ENCODE measurements at places on chromosomes 16 and 17.

- DNase-seq = no peak
Measured at GRCh38 chr16:58639836-58640235, 10.2 kb upstream of the CNOT1 start.

- DNase-seq = no peak
Measured at GRCh38 chr17:74935585-74936469, at the start of gene OTOP3. TSS of gene OTOP3 (plus strand) at chr17:74935898. CDS start at chr17:74935922, 24 bp downstream.

DNA sequence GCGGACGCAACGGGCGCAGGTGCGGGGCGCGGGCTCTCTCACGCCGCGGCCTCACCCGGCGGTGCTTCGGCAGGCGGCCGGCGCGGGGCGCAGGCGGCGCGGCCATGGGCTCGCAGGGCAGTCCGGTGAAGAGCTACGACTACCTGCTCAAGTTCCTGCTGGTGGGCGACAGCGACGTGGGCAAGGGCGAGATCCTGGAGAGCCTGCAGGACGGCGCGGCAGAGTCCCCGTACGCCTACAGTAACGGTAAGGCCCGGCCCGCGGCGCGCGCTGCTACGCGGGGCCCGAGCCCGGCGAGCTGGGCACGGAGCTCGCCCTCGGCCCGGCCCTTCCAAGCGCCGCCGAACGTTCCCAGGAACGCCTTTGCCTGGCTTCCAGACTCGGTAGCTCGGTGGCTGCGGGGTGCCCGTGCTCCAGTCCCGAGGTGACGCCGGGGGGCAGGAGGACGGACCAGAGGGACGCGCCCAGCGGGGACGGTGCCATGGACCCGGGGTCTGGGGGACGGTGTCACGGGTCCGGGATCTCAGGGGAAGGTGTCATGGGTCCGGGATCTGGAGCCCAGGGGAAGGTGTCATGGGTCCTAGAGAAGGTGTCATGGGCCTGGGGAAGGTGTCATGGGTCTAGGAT is 435 bp downstream of the RAB40C start:
- no peak for DNase-seq

- no peak for DNase-seq
Measured at GRCh38 chr17:77245162-77245926, 104.6 kb downstream of the SEC14L1 start.

GRCh38 chr17:77400445-77400870 is 259.7 kb downstream of the SEC14L1 start:
- DNase-seq = peak; percentile 67

- DNase-seq = no peak
Measured at GRCh38 chr17:60729854-60730253, 52.2 kb downstream of the BCAS3 start.

GRCh38 chr17:80108036-80108971 is 6.9 kb downstream of the GAA start:
- no peak for DNase-seq

DNA sequence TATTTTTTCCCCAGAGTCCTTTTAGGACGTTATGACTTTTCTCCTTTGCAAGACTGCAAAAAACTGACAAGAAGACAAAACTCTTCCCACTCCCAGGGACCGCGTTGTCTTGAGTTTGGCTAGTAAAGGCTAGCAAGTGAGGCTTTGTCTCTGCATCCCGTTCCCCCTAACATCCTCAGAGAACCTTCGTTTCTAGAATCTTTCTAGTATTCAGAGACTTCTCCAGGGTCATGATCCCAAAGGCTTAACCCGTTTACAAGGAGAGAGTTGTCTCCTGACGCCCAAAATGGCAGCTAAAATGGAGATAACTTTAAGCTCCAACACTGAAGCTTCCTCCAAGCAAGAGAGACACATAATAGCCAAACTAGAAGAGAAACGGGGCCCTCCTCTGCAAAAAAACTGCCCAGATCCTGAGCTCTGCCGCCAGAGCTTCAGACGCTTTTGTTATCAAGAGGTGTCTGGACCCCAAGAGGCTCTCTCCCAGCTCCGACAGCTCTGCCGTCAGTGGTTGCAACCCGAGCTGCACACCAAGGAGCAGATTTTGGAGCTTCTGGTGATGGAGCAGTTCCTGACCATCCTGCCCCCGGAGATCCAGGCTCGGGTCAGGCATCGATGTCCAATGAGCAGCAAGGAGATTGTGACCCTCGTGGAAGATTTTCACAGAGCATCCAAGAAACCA is 843 bp downstream of the ZNF174 start:
- DNase-seq = no peak

All from activated CD8-positive, alpha-beta memory T cell treated with anti-CD3 and anti-CD28 coated beads for 4 hours (primary cell).